ENCODE measurements at places on chromosomes 1 and 21.

DNA sequence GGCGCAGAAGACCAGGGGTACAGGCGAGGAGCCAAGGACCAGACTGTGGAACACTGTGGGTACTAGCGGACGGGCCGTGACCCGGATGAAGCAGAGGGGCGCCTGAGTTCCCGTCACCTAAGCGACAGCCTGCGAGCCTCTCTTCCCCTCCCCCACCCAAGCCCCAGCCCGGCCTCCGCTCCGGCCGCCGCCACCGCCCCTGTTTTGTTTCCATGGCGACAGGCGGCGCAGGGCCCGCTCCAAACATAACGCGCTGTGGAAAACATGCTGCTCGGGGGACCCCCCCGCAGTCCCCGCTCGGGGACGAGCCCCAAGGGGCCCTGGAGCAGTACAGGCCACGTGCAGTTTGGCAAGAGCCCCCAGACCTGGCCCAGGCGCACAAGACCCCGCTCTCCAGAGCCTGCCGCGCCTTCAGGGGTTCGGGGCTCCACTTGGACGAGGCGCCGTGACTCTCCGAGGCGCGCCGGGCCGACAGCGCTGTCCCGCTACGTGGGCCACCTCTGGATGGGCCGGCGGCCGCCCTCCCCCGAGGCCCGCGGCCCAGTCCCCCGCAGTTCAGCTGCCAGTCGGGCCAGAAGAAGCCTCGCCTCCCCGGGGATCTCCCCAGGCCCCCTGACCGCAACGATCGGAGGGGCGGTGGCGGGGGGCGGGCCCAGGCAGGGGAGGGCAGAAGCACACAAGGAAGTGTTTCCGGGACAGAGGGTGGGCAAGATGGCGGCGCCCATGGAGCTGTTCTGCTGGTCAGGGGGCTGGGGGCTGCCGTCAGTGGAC lies at the start of gene MTX1:
TSS of gene MTX1 (plus strand) at position 155 of the 771 bp plus-strand sequence. CDS start at position 265, 110 bp downstream.
- peak; percentile 27 for DNase-seq

GRCh38 chr1:50271968-50272578 lies 151.2 kb downstream of the DMRTA2 start:
- DNase-seq = peak; percentile 30

- no peak for DNase-seq
These were observed 208.7 kb downstream of the PTPRU start for GRCh38 chr1:29444782-29445729.

GRCh38 chr1:228454238-228454637 lies 32.9 kb upstream of the RNF187 start:
- no peak for DNase-seq

DNA sequence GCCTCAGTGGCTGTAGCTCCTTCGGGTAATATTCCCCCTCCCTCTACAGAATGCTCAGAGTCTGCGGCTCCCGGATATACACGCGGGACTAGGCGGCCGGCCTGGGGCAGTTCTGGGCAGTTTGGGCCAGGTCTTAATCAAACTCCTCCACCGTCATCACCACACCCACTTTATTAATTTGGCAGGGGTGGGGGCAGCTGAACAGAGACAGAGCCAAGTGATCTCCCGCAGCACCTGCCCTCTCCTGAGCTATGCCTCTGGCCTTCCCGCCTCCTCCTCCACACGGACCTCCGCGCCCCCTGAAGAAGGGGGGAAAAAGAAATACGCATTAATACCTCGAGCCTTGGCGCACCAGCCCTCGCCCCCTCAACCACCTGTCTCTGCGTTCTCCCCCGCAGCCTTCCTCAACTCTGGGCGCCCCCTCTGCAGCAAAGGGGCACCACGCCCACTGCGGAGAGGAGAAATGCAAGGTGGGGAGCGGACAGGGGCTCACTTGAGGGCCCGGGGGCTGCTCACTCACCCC lies 42.6 kb downstream of the CD34 start:
- no peak for DNase-seq

- DNase-seq = no peak
These were observed 102.1 kb downstream of the SUSD4 start for GRCh38 chr1:223261914-223262313.

DNA sequence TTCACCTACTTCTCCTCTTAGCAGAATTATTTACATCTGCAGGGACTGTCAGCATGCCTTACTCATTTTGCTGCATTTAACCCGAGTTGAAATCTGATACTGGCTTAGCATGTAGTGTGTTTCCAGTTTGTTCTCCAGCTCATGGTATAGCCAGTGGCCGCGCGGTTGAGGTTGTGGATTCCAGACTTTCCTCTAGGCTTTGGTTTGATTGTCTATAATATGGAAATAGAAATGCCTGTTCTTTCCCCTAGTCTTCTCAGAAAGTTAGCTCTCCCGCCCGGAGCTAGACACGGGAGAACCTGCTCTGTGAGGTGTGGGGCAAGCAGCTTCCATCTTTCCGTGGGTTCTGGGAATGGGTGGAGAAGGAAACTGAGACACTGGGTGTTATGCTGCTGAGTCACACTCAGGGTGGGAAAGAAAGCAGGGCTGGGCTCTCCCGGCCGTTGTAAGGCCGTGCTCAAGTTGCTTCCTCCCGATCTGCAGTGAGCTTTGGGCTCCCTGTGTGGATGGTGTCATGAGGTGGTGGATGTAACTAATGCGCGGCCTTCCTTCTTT lies 206.8 kb upstream of the TMEM51 start:
- no peak for DNase-seq

DNA sequence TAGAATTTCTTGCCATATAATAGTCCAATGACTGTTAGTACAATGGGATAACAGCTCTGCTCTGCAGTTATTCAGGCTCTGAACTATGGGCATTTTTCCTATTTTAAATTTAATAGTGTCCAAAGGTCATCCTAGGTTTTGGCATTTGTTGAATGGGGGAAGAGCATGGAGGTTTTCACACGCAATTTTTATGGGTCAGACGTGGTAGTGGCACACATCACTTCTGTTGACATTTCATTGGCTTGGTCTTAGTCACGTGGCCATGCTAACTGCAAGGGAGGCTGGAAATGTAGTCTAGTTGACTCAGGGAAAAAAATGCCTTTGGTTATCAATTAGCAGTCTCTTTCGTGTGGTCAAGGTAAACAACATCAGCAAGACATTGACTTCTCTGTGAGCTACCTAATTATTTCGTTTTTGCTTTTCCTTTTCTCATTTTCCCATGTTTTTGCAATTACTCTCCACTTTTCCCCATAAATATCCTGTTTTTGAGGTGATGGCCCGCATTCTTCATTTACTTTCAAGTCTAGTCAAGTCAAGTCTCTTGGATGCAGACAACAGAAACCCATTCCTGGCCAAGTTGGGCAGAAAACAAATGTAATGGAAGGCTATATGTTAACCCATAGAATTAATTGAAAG lies 82.8 kb downstream of the DYRK1A start:
- no peak for DNase-seq
